ENCODE measurements at places on chromosomes 5 and 9.

DNA sequence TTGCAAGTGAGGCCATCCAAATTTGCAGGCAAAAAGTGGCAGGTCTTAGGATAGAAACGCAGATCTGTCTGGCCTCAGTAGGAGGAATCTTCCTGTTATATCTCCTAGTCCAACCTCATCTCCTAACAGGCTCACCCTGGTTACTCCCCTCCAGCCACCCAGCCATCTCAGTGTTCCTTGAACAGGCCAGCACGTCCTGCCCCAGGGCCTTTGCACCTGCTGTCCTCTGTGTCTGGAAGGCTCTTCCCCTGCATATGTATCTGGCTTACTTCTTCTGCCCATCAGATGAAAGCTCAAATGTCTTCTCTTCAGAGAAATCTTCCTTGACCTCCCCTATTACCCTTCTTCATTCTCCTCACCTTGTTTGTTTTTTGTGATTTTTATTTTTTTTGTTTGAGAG, 107.3 kb upstream of the ALDH1B1 start:
- no peak for DNase-seq

- no peak for DNase-seq
Observed at GRCh38 chr5:43302481-43302880, 10.7 kb downstream of the HMGCS1 start.

DNA sequence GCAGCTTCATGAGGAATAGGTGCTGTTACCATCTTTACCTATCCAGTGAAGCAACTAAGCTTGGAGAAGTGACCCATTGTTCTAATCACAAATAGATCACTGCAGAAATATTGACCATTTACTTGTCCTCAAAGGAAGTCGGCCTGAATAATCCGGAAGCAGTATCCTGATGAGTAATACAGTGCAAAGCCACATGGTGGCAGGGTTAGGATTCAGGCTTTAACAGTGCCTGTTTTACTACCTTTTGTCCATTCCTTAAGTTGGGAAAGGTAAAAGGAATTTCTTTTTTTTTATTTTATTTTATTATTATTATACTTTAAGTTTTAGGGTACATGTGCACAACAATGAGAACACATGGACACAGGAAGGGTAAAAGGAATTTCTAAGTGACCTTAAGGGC, 336.3 kb downstream of the KDM4C start:
- no peak for DNase-seq

DNA sequence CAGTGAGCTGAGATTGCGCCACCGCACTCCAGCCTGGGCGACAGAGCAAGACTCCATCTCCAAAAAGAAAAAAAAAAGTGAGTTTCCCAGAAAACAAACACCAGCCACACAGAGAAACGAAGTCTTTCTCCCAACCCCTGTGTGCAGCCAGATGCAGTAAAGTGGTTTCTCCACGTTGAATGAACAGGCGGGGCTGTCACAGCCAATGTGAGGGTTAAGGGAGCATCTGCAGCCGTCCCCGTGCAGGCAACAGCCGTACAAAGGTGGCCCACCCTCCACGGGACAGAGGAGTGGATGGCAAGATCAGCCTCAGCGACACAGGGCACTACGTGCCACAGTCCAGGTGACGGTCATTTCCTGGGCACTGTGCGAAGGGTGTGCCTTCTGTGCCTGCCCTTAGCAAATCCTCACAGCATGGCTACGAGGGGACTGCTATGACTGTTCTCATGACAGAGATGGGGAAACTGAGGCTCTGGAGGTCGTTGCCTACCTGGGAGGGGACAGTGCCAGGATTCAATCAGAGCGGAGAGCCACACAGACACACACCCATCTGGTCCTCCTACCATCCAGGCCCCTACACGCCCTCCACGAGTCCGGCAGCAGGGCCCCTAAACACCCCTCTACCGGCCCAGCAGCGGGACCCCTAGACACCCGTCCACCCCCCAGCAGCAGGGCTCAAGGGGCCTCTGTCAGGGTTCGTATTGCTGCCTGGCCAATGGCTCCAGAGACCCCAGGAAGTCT, 2.3 kb downstream of the VAV2 start:
- DNase-seq: no peak

- DNase-seq: no peak
Observed at GRCh38 chr5:172407241-172407691, 47.1 kb downstream of the SH3PXD2B start.

- DNase-seq: no peak
Observed at GRCh38 chr5:143435210-143435657, 31.7 kb upstream of the NR3C1 start.

DNA sequence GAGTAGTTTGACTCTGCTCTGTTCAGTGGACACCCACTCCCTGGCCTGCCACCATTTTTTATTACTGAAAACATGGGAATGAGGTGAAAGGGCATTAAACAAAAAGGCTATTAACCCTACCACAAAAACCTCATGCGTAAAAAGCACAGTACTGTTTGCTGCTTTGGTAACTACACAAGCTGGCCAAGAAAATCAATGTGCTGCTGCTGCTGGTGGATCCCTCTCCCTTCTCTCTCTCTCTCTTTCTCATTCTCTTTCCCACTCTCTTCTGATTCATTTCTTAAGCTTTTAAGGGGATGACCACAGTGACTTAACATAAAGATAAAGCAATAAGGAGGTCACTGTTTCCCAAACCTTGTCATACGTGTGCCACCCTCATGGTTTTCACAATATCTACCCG, 183.2 kb upstream of the TBC1D2 start:
- no peak for DNase-seq

DNA sequence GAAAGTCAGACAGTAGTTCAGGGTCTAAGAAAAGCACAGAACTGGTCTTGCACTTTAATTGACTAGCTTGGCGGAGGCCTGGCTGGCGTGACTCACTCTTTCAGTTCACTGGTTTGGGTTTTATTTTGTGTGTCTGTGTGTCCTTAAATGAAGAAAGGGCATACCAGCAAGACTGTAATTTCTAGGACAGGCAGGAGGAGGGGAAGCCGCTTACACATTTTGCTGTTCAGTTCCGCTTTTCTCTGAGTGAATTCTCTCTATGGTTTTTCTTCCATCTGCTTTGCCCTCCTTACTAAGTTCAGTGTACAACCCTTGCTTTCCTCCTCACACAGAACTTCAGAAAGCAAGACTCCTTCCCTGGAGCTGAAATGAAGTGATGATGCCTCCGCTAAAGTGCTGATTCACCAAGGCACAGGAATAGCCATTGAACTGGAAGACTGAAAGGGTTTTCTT, 150.8 kb downstream of the MEF2C start:
- peak; percentile 17 for DNase-seq

GRCh38 chr9:105972466-105973204, 278.3 kb downstream of the TMEM38B start:
- DNase-seq: no peak

GRCh38 chr5:173451031-173451430, 122.8 kb upstream of the STC2 start:
- peak; percentile 8 for DNase-seq

DNA sequence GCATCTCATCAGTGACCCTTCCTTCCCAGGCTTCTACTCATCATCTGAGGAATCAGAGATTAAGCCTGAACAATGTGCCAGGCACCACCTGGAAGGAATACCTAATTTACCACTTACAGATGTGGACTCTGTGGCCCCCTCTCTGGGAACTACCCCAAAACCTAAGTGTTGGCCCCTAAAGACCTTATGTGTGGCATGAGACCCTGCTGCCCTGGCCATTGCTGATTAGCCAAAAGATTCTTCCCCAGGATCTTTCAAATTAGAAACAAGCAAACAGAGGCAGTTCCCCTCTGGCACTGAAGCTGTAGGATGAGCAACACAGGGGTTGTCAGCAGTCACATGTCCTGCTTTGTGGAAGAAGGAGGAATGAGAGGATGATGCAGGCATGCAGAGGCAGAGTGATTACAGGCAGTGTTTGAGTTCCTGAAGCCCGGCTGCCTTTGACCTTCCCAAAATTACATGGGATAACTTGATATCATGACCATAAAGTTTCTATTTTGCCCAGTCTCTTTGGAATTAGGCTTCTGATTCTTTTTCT, 10.6 kb downstream of the SPINK4 start:
- no peak for DNase-seq

DNA sequence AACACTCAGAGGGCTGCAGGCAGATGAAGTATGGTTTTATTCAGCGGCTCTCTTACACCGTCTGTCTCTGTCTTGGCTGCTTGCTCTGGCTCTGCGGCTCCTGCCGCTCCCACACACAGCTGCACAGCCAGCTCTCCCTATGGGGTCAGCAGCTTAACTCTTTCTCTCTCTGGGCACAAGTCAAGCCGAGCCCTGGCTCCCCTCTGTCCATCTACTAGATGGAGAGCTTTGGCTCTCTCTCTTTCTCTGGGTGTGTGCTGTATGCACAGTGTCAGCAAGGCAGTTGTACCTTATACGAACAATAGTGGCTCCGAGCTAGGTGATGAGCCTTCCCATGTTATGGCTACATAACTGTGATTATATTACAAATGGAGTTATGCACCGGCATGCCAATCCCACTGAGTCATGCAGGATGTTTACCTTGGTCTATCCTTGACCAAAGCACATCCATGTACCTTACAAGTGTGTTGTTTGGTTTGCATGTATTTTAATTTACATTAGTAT, 19.3 kb upstream of the PPP2CA start:
- no peak for DNase-seq

GRCh38 chr5:39121922-39122321, 47.7 kb upstream of the RICTOR start:
- no peak for DNase-seq

GRCh38 chr5:74653991-74654390, 13.5 kb upstream of the ENC1 start:
- DNase-seq: no peak

- no peak for DNase-seq
Observed at GRCh38 chr5:168404365-168404764, 81.9 kb upstream of the RARS1 start.

- DNase-seq: no peak
Observed at GRCh38 chr5:463301-463700, 20.3 kb downstream of the EXOC3 start.

DNA sequence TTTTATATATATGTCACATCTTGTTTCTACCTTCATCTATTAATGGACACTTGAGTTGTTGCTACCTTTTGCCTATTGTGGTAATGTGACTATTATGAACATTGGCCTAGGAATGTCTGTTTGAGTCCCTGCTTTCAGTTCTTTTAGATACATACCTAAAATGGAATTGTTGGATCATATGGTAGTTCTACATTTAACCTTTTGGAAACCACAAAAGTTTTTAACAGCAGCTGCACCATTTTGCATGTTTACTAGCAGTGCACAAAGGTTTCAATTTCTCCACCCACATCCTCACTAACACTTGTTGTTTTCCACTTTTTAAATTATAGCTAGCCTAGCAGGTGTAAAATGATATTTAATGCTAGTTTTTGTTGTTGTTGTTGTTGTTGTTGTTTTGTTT, 88.4 kb downstream of the GALNT10 start:
- DNase-seq: no peak

GRCh38 chr5:131595088-131596033, 39.7 kb downstream of the RAPGEF6 start:
- DNase-seq: no peak

DNA sequence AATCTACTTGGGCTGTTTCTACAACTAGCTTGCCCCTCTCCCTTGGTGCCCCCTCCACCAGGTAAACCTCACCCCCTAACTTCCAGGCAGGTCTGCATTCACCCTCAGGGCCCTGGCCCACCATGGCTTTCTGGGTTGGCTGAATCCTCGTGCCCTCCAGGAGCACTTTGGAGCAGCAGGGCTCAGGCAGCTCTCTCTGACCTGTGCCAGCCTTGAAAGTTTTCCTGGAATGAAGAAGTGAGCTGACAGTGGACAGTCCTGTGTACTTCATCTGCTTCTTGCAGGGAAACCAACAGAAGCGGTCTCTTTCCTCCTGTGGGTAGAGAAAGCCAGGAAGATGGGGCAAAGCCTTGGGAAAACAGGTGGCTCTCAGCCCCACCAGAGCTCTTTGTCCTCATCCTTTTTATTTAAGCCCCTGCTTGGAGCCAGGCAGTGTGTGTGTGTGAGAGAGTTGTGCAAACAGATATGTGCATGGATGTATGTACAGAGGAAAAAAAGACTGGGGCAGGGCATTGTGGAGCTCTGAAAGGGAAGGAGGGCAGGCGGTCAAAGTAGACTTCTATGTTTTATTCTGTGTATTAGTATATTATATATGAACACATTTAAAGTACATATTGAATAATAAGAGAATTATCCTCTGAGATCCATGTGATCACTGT, 62.3 kb upstream of the SPRY4 start:
- DNase-seq: no peak

- DNase-seq: no peak
Observed at GRCh38 chr5:88842784-88843183, 40.2 kb downstream of the MEF2C start.

GRCh38 chr9:18896531-18897179, 136.4 kb downstream of the SAXO1 start:
- no peak for DNase-seq

GRCh38 chr5:61625681-61626621, 293.9 kb downstream of the ZSWIM6 start:
- no peak for DNase-seq

GRCh38 chr9:113179839-113180238, 29.0 kb downstream of the SLC31A2 start:
- DNase-seq: no peak

- no peak for DNase-seq
Observed at GRCh38 chr9:37917313-37917731, 13.4 kb upstream of the SLC25A51 start.

DNA sequence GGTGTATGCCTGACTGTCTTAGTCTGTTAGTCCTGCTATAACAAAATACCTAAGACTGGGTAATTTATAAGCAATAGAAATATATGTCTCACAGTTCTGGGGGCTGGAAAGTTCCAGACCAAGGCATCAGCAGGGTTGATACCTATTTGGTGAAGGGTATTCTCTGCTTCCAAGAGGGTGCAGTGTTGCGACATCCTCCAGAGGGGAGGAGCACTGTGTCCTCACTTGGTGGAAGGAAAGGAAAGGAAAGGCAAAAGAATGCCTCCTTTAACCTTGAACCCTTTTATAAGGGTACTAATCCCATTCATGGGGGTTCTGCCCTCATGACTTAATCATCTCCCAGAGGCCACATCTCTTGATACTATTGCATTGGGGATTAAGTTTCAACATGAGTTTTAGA, 42.0 kb upstream of the SLC24A2 start:
- no peak for DNase-seq

DNA sequence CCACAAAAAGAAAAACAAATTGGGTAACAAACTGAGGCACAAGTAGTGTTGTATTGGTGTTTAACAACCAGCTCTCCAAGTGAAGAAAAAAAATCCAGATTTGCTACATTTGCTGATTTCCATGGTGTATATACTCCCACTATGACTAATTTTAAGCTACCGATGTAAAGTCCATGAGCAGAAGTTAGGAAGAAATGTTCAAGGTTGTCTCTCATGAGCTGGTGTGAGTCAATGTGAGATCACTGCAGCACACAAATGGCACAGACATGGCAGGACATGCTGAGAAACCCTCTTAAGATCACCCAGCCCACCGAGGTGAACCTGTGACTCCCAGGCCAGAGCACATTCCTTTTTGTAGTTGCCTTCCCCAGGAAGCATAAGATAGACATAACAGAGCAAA, 36.2 kb downstream of the SLC44A1 start:
- DNase-seq: no peak

- DNase-seq: no peak
Observed at GRCh38 chr9:89493671-89494070, 4.2 kb downstream of the SEMA4D start.
